NCI-H2081 treated with DMSO at 0.1 percent for 48 hours (cell line): ENCODE measurements at places on chromosomes 2 and 18.

DNA sequence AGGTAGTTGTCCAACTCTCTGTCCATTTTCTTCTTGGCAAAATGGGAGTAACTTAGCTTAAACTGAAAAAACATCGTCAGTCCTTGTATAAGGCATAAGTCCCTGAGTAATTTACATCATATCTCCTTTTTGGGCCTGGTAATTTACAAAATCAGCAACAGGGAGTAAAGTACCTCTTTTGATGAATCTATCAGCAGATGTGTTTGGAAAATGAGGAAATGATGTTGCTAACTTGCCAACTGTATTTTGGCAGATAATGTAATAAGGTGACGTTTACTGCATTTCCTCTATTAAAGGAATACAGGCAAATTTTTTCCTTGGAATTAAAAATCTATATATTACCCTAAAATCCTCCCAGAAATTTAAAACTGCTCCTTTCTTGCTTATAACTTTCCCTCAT, 29.2 kb downstream of the ANKRD44 start:
- DNase-seq = no peak

- no peak for DNase-seq
Measured at GRCh38 chr2:43300781-43301583, 74.6 kb upstream of the ZFP36L2 start.

DNA sequence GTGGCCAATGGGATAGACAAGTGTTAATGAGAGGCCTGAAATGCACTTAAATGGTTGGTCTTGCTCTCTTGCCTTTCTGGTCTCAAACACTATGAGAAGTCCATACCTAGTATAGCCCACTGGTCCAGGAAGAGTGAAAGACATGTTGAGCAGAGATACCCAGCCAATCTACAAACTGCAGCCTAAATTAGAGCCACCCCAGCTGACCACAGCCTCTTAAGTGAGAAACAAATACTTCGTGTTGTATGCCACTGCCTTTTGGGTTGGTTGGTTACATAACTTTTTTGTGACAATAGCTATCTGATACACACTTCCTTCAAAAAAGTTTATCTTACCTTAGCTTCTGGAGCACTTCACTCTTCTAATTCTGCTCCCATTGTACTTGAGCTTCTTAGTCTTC, 8.8 kb upstream of the EXOC6B start:
- DNase-seq = no peak

GRCh38 chr2:54388076-54388475, 68.1 kb upstream of the SPTBN1 start:
- DNase-seq = no peak

GRCh38 chr2:15177103-15177502, 384.0 kb downstream of the NBAS start:
- DNase-seq = no peak

DNA sequence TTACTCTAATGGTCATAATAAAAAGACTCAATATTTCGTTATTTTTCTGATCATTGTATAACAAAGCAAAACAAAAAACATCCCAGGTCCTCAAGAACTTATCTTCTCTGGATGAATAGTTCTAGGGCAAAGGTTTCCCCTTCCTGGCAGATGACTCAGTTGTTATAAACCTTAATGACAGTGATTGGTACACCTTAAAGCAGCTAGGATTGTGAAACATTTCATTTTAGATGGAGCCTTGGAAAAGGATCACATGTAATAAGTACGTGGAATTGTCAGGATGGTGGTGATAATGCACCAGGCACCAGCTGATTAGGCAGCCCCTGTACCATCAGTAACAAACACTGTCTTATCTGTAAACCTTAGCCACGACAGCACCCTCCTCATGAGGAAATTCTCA, 47.2 kb downstream of the MEP1B start:
- no peak for DNase-seq

- no peak for DNase-seq
Measured at GRCh38 chr2:233380132-233380895, 26.0 kb downstream of the DGKD start.

- DNase-seq = no peak
Measured at GRCh38 chr2:173076581-173077345, 1.1 kb downstream of the MAP3K20 start.

DNA sequence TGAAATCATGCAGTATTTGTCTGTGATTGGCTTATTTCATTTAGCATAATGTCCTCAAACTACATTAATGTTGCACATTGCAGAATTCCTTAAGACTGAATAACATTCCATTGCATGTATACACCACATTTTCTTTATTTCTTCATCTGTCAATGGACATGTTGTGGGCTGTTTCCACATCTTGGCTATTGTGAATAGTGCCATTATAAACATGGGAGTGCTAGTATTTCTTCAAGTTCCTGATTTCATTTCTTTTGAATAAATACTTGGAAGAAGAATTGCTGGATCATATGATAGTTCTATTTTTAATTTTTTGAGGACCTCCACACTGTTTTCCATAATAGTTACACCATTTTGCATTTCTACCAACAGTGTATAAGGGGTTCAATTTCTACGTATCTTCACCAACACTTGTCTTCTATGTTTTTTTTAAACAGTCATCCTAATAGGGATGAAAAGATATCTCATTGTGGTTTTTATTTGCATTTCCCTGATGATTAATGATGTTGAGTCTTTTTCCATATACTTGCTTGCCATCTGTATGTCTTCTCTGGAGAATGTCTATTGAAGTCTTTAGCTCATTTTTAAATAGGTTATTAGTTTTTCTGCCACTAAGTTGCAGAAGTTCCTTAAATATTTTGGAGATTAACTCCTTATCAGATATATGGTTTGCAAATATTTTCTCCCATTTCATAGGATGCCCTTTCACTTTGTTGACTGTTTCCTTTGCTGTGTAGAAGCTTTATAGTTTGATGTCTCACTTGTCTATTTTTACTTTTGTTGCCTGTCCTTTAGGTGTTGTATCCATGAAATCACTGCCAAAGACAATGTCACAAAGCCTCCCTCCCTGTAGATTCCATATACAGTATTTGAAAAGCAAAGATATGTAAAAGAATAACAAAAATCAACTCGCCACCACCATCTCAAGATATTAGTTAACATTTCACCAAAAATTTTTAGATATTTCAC, 14.6 kb downstream of the FBXO11 start:
- no peak for DNase-seq

DNA sequence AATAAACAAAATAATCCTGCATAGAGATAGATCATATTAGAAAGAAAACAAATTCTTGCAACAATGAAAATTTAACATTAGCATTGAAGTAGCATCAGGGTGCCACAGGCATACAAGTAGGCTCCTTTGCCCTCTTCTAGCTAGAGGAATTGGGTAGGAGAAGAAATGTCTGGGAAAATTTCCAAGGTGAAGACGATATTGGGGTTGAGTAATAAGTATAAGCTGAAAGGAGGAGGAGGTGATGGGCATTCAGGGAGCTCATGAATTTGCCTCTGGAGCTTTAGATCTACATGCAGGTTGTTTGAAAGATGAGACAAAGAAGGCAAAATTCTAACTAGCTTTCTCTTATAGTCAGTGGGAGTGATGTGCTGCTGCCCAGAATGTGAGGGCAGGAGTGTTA, 504.9 kb downstream of the CCDC85A start:
- DNase-seq = no peak

GRCh38 chr2:4346628-4347027, 643.3 kb downstream of the DCDC2C start:
- DNase-seq = no peak

DNA sequence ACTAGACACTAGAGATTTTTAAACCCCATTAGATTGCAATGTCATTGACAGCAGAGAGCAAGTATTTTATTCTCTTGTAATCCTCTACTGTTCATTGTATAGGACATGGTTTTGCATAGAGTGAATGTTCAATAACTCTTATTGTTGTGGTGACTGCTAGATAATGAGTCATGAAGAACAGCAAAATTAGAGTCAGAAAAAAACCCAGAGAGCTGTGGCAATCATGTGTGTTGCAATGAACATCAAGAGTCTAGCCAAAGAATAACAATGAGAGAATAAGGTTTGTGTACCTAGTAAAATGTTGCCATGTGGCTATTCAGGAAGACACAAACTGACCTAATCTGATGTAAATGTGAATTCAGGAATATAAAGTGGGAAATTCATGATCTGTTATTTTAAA, 684.0 kb downstream of the DSC3 start:
- no peak for DNase-seq

DNA sequence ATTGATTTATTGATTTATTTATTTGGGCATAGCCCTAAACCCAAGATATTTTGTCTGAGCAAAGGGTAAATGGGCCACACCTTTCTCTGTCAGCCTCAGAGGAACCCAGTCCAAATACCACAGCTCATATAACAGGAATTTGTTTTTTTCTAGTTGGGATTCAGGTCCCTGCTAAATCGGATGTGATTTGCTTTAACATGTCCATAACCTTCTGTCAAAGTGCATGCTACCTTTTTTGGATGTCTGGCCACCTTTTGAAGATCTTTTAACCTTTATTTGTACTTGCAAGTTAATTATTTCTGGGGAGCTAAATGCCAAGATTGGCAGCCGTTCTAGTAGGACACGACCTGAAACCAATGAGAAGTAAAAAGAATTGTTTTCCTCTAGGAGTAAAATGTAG, 303.2 kb upstream of the UBE2E3 start:
- DNase-seq = no peak

GRCh38 chr2:150643114-150643725, 155.8 kb upstream of the RND3 start:
- no peak for DNase-seq

DNA sequence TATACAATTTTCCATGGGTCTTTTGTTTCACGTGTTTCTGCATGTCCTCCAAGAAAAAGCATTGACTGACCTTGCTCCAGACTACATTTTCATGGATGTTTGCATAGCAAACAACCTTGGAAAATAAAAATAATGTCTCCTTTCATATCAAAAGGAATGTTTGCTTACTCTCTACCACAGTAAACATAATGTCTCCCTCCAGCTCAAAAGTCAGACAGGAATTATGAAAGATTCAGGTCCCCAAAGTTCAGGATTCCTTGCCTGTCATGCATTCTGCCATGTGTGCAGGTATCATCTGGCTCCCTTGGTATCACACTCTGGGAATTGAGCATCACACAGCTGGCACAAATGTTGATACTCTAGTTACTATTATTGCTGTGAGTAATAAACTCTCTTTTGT, 103.1 kb upstream of the ZC3H15 start:
- DNase-seq = no peak

DNA sequence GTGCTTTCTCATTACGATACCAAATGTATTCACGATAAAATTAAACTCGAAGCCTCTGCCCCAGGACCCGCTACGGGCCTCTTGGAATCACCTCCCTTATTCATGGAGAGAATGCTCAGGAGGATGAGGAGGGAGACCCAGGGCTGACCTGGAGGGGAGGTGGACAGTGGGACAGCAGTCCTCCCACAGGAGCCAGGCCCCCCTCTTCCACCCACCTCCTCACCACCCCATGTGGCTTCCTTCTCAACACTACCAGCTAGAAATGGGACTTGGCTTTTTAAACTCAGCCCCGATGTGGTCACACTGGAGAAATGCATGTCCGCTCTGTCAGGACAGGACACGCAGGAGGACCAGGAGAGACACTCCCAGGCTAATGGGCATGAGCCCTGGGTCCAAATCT, 147.9 kb upstream of the ID2 start:
- DNase-seq = no peak
